ENCODE measurements at places on chromosomes 5 and 9. TPM values are rescaled to one million over a fixed set of nuclear protein-coding genes. Genes with fewer than 3 reads are reported as not detected.

LIX1 gene
- not detected for total RNA-seq

- peaks cover 11% of the 10 kb centered on the region for H3K36me3 ChIP-seq
- peaks cover 91% of the 10 kb centered on the region for H3K4me1 ChIP-seq
- peak; percentile 42 for DNase-seq
- no peaks in the 10 kb centered on the region for H3K27me3 ChIP-seq
Measured at GRCh38 chr5:141603923-141604717, 14.7 kb downstream of the DIAPH1 start.

GRCh38 chr9:18459962-18460584 lies 13.9 kb upstream of the ADAMTSL1 start:
- H3K4me1 ChIP-seq: no peaks in the 10 kb centered on the region
- no peaks in the 10 kb centered on the region for H3K36me3 ChIP-seq
- no peak overlapping the region for H3K27ac ChIP-seq
- no peak for DNase-seq
- H3K27me3 ChIP-seq: peaks cover 2% of the 10 kb centered on the region
- no peak overlapping the region for H3K4me3 ChIP-seq

DNA sequence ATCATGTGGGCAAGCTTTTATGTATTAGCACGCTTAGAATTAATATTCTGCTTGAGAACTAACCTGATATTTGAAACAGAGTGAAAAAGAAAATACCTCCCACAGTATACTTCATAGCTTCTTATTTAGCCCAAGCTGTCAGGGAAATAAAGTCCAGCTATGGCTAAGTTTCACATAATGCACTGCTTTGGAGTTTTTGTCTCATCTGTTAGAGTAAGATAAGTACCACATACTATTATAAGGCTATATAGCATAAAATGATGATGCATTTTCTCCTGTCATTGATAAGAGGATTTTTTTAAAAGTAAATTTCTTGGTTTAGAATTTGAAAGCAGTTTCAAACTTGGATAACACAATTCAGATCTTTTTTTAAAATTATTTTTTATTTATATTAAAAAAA lies 2.4 kb upstream of the ANKDD1B start:
- no peak overlapping the region for H3K27ac ChIP-seq
- peaks cover 6% of the 10 kb centered on the region for H3K4me1 ChIP-seq
- peaks cover 11% of the 10 kb centered on the region for H3K27me3 ChIP-seq

DNA sequence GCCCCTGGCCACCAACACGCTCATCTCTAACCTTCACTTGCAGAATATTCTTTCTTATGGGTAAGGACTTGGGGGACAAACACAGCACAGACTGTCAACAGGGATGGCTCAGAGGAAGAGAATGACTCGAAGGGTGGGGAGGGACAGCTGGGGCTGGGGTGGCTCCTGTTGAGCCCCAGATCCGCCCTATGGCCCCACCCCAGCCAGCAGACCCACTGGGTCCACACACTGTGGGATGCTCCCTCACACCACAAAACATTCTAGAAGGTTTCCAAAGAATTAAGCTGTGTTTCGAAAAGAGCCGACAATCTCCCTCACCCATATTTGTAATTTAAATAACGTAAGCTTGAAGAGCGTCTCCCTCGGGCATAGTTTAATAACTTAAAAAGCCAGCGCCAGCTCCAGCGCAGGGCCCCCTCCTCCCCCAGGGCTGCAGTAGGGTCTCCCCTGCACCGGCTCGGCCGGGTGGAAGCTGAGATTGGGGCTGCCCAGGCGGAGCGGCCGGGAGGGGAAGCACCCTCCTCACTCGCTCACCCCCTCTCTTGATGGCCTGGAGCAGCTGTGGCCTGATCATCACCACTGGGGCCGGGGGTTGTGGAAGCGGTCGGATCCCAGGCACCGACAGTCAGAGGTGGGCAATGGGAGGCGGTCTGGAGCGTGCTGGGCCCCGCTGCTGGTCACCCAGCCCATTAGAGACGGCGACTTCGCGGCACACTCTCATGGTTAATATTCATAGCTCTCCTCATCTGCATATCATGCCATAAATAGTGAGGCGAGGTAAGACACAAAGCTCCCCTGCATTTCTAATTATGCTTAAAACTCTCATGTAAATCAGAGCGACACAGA lies 37.6 kb downstream of the NACC2 start:
- H3K27me3 ChIP-seq: peaks cover 2% of the 10 kb centered on the region
- peaks cover 6% of the 10 kb centered on the region for H3K4me1 ChIP-seq
- H3K4me3 ChIP-seq: no peak overlapping the region
- H3K36me3 ChIP-seq: no peaks in the 10 kb centered on the region

- no peaks in the 10 kb centered on the region for H3K36me3 ChIP-seq
- DNase-seq: no peak
- H3K27ac ChIP-seq: no peak overlapping the region
- peaks cover 2% of the 10 kb centered on the region for H3K4me1 ChIP-seq
- no peaks in the 10 kb centered on the region for H3K27me3 ChIP-seq
Measured at GRCh38 chr5:170440771-170441392, 51.7 kb upstream of the KCNMB1 start.

- H3K4me3 ChIP-seq: no peak overlapping the region
- H3K36me3 ChIP-seq: no peaks in the 10 kb centered on the region
- no peak for DNase-seq
- H3K27me3 ChIP-seq: peaks cover 2% of the 10 kb centered on the region
Measured at GRCh38 chr9:91800473-91801030, 149.5 kb downstream of the ROR2 start.

SCAI gene
- total RNA-seq: 13.0 TPM

DNA sequence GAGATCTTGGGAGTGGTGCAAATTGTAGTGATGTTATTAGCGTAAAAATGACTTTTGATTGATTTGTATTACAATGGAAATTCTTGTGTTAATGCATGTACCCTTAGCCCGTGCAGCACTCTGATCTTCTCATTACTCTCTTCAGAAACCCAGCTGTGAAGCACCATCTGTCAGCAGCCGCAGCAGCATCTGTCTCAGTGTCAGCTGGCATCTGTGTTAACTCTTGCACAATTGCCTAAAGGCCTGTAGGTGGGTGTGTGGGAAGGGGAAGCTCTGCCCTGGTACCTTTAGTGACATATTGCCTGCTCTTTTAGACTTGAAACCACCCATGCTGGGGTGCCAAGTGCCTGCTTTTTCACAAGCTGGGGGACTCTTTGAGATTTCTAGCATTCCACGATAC lies 101.3 kb downstream of the FBXL7 start:
- no peak overlapping the region for H3K4me3 ChIP-seq
- no peaks in the 10 kb centered on the region for H3K4me1 ChIP-seq
- no peak overlapping the region for H3K27ac ChIP-seq
- H3K27me3 ChIP-seq: no peaks in the 10 kb centered on the region
- no peaks in the 10 kb centered on the region for H3K36me3 ChIP-seq

SLC6A18 gene
- not detected for total RNA-seq

DNA sequence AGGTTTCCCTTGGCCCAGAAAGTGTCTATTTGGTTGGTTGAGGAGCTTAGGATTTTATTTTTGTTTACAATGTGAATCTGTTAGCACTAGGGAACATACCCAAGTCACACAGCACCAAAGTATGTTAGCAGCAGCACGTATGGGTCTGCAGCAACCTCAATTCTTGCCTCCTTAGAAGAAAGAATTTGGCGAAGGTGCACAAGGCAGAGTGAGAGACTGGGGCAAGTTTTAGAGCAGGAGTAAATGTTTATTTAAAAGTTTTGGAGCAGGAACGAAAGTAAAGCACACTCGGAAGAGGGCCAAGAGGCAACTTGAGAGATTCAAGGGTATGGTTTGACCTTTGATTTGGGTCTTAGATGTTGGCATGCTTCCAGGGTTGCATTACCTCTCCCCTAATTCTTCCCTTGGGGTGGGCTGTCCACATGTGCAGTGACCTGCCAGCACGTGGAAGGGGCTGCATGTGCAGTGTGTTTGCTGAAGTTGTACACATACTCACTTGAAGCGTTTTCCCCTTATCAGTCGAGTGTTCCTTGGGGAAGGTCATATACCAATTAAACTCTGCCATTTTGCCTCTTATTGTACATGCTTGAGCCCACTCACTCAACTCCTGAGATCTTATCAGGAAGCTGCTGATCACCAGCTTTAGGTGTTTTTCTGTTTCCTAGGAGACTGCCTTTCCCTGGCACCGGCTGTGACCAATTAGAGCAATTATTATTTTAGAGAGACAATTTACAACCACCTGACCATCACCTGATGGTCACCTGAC lies 64.9 kb upstream of the SHC3 start:
- DNase-seq: no peak
- no peak overlapping the region for H3K27ac ChIP-seq
- peaks cover 18% of the 10 kb centered on the region for H3K27me3 ChIP-seq
- peaks cover under 1% of the 10 kb centered on the region for H3K36me3 ChIP-seq

DNA sequence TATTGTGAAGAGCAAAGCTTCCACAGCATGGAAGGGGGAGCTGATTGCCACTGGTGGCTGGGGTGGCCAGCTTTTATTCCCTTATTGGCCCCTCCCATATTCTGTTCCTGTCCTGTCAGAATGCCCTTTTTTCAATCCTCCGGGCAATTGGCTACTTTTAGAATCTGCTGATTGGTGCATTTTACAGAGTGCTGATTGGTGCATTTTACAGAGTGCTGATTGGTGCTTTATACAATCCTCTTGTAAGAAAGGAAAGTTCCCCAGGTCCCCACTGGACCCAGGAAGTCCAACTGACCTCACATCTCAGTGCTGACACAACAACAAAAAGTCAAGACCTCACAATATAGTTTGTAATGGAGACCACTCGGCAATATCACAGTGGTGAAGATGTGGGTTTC lies 195.0 kb downstream of the SPATA31A6 start:
- H3K36me3 ChIP-seq: no peaks in the 10 kb centered on the region
- no peaks in the 10 kb centered on the region for H3K4me1 ChIP-seq
- H3K27me3 ChIP-seq: no peaks in the 10 kb centered on the region
- no peak overlapping the region for H3K4me3 ChIP-seq

SLC12A2 gene
- 13.1 TPM for total RNA-seq

GRCh38 chr9:36793277-36793676 lies 220.6 kb downstream of the MELK start:
- no peak overlapping the region for H3K27ac ChIP-seq
- no peaks in the 10 kb centered on the region for H3K4me1 ChIP-seq
- DNase-seq: peak; percentile 47
- peaks cover 2% of the 10 kb centered on the region for H3K27me3 ChIP-seq
- no peaks in the 10 kb centered on the region for H3K36me3 ChIP-seq

- DNase-seq: no peak
- H3K27ac ChIP-seq: no peak overlapping the region
- H3K27me3 ChIP-seq: no peaks in the 10 kb centered on the region
- H3K4me1 ChIP-seq: peaks cover 18% of the 10 kb centered on the region
Measured at GRCh38 chr9:33124751-33125381, 42.3 kb downstream of the B4GALT1 start.

- H3K36me3 ChIP-seq: no peaks in the 10 kb centered on the region
- no peaks in the 10 kb centered on the region for H3K27me3 ChIP-seq
- no peak for DNase-seq
Measured at GRCh38 chr5:89036704-89037489, 153.9 kb upstream of the MEF2C start.

NCS1 gene
- 24.8 TPM for total RNA-seq

- peaks cover under 1% of the 10 kb centered on the region for H3K4me1 ChIP-seq
- peaks cover under 1% of the 10 kb centered on the region for H3K27me3 ChIP-seq
- H3K36me3 ChIP-seq: no peaks in the 10 kb centered on the region
Measured at GRCh38 chr9:107542411-107543157, 53.0 kb upstream of the KLF4 start.

DNA sequence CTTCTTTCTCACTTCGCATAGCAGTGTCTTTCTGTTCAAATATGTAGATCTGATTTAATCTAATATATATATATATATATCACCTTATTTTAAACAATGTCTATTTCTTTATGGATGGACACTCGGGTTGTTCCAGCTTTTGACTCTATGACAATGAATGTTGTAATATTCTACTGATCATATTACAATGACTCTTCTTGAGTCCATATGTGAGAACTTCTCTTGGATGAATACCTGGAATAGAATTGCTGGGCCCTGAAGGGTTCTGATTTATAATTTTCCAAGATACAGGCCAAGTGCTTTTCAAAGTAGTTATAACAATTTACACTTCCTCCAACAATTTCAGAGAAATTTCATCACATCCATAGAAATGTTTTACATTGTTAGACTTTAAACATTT lies 28.8 kb downstream of the NTRK2 start:
- no peak overlapping the region for H3K4me3 ChIP-seq
- H3K27me3 ChIP-seq: peaks cover 7% of the 10 kb centered on the region
- H3K27ac ChIP-seq: no peak overlapping the region
- no peaks in the 10 kb centered on the region for H3K36me3 ChIP-seq

DNA sequence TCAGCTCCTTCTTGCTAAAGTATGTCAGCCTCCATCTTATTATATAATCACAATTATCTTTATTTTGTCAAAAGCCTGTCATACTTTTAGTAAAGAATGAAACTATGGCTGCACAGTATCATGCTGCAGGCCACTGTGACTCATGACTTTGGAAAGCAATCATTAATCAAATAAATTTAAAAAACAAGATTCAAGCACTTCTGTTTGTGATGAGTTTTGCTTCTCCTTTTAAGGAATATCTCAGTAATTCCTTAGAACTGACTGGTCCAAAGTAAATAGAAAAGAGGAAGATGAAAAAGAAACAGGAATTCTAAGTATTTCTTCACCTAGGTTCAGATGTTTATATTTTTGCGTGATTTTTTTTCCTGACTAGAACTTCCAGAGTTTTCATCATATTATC lies 83.1 kb downstream of the EDIL3 start:
- no peak overlapping the region for H3K4me3 ChIP-seq
- H3K4me1 ChIP-seq: no peaks in the 10 kb centered on the region
- no peak for DNase-seq
- H3K27ac ChIP-seq: no peak overlapping the region

SUSD3 gene
- total RNA-seq: 57.9 TPM

DNA sequence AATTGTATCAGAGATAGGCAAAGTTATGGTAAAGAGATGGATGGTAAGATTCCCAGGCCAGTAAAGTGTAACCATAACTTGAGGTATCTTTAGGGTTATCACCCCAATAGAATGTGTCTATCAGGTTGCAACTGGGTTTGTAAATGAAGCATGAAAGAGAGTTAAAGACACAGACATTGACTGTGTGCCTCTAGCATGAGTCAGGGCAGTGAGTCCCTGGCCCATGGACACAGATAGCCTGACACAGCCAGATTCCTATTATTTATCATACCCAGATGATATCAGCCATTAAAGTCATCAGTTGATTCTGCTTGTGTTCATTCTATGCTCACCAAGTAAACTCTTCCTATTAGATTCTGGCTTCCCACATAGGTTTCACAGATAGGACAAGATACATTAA lies 33.5 kb upstream of the SNAPC3 start:
- no peaks in the 10 kb centered on the region for H3K27me3 ChIP-seq
- no peak overlapping the region for H3K4me3 ChIP-seq
- no peak for DNase-seq
- no peaks in the 10 kb centered on the region for H3K36me3 ChIP-seq

GRCh38 chr5:179373101-179373934 lies 28.1 kb upstream of the ADAMTS2 start:
- H3K36me3 ChIP-seq: no peaks in the 10 kb centered on the region
- H3K4me1 ChIP-seq: no peaks in the 10 kb centered on the region
- no peak for DNase-seq
